ENCODE measurements at places on chromosomes 7 and 10.

GRCh38 chr7:46772776-46773175, 809.1 kb downstream of the TNS3 start:
- no peak for DNase-seq

DNA sequence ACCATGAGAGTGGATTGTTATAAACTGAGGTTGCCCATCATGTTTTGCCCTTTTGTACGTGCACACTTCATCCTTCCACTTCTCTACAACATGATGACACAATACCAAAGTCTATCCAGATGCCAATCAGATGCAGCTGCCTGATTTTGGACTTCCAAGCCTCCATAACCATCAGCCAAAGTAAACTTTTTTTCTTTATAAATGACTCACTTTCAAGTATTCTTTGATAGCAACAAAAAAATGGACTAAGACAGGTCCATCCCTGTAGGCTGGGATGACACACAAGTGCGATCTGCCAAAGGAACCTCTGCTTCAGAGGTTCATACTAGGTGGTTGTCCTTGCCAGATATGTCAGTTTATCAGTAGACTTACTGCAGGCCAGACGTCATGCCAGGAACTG, 320.2 kb upstream of the FZD1 start:
- no peak for DNase-seq

DNA sequence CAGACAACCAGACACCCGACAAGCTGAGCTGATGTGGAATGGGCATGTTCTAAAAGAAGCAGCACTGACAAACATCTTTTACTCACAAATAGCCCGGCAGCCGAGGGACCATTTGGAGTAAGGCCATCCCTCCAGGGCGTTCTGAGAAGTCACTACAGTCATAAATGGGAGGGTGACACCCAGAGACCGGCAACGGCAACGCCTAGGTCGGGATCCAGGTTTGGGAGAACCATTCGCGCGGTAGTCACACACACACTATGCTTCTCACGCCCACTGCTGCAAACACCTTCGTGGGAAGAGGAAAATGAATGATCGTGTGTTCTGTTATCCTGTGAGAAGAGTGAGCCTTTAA, 9.8 kb downstream of the TNS3 start:
- no peak for DNase-seq

DNA sequence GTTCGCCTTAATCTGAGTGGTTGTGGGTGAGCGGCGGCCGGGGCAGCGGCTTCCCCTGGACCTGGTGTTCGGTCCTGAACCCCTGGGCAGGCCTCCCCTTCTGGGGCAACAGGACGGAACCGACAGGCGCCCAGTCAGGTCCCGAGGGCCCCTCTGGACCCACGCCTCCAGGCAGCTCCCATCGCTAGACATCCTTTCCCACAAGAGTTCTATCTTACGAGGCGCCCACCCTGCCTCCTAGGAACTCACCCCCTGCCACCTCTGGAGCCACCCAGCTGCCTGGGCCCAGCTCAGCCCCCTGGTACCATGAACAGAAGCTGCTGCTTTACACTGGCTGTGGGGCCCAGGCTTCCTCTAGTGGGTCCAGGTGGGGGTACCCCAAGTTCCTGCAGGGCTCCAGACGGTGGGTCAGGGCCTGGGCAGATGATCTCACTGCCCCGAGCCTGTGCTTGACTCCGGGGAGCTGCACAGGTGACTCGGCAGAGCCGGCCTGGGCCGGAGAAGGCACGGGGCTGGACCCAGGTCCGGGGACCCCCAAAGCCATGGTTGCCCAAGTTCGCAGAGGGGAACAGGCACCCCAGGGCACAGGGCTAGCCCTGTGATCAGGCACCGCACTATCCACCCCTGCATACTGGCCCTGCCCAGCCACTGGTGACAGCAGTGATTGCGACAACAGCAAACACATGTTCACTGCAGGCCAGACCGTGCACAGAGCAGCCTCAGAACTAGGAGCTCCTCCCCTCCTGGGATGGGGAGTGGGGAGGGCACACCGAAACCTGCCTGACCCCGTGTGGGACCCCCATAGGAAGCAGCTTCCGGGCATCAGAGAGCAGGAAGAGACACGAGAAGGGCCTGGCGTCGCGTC, 180.3 kb downstream of the ELFN1 start:
- no peak for DNase-seq

GRCh38 chr7:8579661-8580194, 146.3 kb downstream of the NXPH1 start:
- no peak for DNase-seq

DNA sequence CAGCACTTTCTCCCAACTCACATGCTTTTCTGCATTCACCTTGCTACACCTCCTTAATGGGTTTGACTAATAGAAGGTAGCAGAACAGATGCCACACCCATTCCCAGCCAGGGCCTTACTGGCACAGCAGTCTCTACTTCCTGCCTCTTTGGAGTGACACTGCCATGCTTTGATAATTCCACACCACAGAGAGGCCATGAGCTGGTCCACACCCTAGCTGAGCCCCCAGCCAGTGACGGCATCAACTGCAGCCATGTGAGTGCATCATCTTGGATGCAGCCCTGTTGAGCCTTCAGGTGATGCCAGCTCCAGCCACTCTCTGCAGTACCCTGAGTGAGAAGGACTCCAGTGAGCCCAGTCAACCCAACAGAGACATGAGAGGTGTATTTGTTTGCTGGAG, 27.5 kb upstream of the EZH2 start:
- peak; percentile 20 for DNase-seq

GRCh38 chr7:151472644-151473380, 32.9 kb upstream of the CRYGN start:
- no peak for DNase-seq

GRCh38 chr7:22278660-22279059, 78.3 kb downstream of the RAPGEF5 start:
- no peak for DNase-seq

DNA sequence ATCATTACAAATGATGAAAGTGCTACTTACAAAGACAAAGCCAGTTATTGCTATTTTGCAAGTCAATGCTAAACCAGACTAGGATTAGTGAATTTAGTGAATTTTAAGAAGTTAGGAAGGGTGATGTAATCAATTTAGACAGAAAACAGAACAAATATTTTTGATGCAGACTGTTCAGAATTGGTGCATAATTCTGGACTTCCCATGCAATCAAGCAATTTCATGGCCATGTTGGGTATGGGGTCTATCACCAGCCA, 85.4 kb downstream of the CH25H start:
- DNase-seq = no peak

DNA sequence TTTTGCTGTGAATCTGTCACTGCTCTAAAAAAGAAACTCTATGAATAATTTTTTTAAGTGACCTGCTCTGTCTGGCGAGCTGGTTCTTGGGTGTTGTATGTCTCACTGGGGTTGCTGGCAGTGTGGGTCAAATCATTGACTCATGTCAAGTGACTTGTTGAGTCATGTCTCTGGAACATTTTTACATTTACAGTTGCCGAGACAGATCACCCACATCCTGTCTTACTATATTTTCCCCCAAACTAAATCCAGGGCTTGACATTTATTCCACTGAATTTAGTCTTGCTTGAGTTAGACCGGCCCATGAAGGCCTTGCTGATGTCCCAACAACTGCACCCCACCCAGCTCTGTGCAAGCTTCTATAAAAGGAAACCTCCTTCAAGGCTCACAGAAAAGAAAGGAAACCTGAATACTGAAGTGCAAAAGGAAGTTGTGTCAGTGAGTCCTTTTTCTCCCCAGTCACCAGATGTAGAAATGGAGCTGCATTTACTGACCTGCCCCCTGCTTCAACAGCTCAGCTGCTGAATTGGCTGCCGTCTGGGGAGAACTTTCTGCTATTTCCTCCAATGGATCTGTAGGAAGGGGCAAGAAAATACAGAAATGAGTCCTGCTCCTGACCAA, 290.3 kb downstream of the TNS3 start:
- DNase-seq = peak; percentile 16

- no peak for DNase-seq
These were observed 3.5 kb downstream of the RNF216 start for GRCh38 chr7:5777932-5778331.

GRCh38 chr7:155456738-155457543, 988 bp upstream of the EN2 start:
- peak; percentile 46 for DNase-seq

- peak; percentile 60 for DNase-seq
These were observed 453 bp downstream of the SFMBT2 start for GRCh38 chr10:7410301-7410861.

DNA sequence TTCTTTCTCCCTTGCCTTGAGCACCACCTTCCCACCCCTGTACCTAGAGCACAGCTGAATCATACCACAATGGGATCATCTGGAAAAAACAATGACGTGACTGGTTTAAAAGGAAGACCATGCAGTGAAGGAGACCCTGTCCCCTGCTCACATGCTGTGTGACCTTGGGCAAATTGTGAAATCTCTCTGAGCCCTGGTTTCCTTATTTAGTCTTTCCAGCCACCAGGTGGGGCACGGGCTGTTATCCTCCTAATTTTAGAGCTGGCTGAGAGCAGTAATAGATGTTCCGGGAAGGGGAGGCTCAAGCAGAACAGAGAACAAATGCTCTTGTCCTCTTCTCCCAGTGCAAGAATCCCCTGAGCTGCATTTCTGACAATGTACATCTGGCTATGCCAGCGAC, 198.3 kb downstream of the RPS24 start:
- no peak for DNase-seq

- DNase-seq = no peak
These were observed 82.5 kb upstream of the SEM1 start for GRCh38 chr7:96792115-96792514.

DNA sequence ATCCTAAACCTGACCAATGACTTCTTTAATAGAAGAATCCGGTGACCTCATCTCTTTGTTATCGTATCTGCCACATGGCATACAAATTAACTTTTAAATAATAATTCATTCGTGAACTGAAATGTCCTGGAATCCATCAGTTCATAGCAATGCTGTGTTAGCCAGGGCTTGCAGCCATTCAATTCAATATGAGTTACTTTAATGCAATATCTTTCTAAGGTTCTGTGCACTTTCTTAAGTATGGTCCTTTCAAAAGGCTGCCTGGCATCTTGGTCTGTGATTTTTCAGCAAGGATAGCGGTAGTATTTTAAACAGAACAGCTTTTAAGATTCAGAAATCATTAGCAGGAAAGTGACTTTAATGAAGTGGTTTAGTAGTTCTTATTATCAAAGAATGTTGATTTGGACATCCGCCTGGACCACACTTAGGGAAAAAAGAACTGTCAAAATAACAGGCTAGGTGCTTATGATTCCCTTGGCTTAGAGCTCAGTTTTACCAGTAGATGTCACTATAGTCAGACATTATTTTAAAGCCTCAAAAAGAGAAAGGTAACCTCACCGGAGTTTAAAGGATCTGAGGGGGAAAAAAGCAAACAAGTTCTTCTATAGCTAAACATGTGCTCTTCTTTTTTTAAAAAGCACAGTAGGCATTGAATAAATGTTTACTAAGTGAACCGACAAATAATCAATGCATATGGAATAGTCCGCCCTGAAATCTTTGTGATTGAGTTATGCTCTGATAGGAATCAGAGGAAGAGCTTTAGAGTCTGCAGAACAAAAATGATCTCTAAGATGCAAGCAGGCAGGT, 22.7 kb downstream of the SLC35G1 start:
- no peak for DNase-seq

DNA sequence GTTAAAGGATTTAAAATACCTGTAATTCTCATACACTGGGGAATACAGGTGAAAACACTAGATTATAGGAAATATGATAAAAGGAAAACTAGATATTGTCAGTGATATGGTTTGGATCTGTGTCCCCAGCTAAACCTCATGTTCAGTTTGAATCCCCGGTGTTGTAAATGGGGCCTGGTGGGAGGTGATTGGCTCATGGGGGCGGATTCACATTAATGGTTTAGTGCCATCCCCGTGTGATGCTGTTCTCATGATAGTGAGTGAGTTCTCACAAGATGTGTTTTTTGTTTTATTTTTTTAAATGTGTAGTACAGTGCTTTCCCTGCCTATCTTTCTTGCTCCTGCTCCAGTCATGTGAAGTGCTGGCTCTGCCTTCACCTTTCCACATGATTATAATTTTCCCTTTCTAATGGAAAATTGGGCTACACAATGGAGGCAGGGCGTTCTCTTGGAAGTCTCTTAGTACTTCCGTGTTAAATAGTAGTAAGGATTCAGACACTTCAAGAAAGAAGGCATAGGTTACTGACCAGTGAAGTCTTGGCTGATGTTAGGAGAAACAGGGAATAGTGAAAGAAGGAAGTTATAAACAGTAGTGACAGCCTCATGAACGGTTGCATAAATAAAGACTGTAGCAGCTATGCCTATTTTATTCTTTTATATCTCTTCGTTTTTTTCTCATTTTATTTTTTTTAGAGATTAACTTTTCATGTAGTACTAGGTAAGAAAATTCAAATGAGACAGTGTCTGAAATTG, 386.4 kb downstream of the SUGCT start:
- no peak for DNase-seq

DNA sequence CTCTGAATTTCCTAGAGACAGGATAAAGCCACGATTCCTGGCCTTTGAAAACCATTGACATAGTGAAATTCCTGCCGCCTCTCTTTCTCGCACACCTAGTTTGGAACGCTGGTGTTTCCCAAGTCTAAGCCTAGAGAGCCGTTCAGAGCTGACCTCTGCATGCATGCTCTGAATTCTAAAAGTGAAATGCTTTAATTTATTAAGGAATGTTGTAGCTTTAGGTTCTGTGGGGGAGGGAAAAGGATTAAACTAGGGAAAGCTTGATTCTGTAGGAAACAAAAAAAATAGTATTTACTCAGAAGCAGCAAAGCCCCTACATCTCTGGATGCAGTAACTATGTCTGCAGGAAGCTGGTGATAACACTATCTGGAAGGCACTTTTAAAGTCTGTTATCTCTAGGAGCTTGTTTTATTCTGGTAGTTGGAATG, 27.3 kb downstream of the PFKP start:
- DNase-seq = no peak

DNA sequence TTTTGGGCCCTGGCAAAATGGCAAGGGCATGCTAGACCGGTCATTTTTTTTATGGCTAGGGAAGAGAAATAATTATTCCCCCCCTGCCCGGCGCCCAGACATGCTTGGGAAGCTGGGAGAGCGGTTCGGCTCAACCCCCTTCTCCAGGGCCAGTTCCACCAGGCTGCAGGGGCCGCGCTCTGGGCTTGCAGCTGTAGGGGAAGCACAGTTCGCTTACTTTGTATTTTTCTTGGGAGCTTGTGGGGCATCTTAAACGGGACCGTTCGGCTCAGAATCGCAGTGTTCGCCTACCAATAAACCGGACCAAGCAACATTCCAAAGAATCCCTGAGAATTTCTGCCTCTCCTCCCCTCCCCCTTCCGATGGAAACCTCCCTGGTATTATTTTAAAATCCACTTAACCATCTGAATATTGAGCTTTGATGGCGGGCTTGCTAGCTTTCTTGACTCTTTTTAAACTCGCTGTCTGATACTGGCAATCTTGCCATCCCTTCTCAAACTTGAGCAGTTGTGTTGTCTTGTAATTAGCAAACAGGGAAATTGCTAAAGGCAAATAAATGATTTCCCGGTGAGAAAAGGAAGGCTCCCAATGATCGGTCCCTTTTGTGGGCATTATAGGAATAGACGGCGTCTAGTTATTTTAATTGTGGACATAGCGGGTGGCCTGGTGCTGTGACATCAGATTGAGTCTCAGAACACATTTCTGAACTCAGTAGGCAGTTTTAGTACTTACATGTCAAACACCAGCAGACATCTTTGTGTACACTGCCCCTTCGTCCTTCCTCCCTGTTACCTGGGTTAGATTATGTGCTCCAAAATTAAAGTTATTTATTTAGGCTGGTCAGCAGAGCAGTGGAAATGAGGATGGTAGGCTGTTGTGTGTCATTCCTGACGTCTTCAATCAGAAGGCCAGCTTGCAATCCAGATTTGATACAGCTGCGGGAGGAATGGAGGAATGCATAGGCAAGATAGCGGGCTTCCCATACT, 3.4 kb downstream of the TCF7L2 start:
- no peak for DNase-seq
